ENCODE measurements at places on chromosomes 11 and 22.

- peak; percentile 89 for DNase-seq
These were observed at the start of gene ATF4 for GRCh38 chr22:39520226-39521105. TSS of gene ATF4 (plus strand) at chr22:39520562. CDS start at chr22:39521446, 884 bp downstream.

GRCh38 chr22:21443057-21443734, 24.0 kb upstream of the TMEM191C start:
- no peak for DNase-seq

DNA sequence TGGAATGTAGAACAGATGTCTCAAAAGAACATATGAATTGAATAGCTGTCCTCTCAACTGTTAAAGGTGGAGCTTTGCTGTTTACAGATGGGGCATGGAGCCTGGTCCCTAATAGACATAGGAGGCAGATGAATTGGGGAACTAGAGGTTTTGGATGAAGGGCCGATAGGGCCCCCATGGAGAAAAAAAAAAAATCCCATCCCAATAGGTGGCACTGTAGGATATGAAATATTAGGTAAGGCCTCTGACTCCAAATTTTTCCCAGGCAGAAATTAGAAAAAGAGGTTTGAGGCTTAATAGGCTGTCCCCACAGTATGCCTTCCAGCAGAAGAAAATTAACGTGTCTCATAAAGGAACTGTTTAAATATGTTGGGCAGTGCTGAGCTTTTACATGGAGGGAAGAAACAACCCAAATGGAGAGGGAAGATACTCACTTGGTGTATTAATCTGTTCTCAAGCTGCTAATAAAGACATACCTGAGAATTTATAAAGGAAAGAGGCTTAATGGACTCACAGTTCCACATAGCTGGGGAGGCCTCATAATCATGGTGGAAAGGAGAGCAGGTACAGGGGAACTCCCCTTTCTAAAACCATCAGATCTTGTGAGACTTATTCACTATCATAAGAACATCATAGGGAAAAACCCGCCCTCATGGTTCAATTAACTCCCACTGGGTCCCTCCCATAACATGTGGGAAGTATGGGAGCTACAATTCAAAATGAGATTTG, 30.1 kb upstream of the TMEM45B start:
- no peak for DNase-seq

- no peak for DNase-seq
These were observed 86.9 kb upstream of the SPON1 start for GRCh38 chr11:13875643-13876042.
